ENCODE measurements at places on chromosomes 16 and 17.

GRCh38 chr16:73131156-73131862 lies 83.4 kb upstream of the ZFHX3 start:
- no peak for DNase-seq

- no peak for DNase-seq
Measured at GRCh38 chr16:23848958-23849357, 13.2 kb downstream of the PRKCB start.

DNA sequence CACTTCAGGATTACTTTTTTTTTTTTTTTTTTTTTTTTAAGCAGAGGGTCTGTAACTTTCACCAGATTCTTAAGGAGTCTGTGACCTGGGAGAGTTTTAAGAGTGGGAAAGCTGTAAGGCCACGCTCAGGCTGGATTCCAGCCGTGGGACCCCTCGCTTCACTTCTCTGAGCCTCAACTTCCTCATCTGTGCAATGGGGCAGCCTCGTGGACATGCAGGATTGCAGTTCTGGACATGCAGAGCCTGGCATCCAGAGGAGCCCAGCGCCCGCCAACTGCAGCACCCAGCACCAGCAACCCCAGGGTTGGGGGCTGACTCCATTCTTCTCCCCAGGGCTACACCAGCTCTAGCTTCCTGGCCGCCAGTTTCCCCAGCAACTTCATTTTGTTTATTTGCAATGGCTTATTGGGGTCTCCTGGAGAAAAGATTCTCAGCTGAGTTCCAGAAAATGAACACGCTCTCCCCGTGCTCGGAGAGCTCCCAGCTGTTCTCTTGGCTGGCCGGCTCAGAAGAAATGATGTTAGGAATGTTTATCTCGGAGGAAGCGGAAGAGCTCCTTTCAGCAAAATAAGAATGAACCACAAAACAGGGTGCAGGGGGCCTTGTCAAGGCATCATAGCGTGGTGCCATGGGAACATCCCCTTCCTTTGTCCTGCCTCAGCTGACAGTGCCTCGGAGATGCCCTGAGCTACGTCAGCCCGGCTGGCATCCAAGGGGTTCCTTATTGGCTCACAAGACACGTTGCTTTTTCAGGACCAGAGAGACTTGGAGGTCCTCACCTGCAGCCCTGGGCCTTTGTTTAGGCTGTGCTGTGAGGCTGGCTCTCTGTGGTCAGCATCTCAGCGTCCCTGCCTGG lies 22.9 kb upstream of the ZCCHC14 start:
- no peak for DNase-seq

GRCh38 chr17:3870871-3871306 lies 22.0 kb downstream of the CAMKK1 start:
- DNase-seq, result no peak

DNA sequence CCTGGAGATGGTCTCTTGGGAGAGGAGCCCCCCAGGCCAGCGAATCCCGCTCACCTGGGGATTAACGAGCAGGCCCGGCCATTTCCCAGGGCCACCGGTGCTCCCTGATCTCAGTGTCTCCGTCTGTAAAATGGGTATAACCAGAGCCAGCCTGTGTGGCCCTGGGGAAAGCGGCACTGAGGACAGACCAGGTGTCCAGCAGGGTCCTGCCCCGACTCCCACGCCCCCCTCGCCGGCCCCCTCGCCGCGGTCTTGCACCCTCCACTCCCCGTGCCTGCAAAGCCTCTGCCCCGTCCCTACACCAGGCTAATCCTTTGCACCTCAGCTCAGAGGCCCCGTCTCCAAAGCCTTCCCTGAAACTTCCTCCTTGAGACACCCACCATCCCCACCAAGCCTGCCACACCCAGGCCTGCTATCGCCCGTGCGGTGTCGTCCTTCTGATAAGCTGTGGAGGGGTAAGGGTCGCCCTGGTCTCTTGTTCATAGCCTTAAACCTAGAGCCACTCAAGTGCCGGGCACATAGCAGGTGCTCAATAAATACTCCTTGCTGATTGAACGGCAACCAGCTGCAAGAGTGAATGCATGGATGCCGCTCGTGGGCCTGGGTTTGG lies 259.1 kb downstream of the C16orf95 start:
- DNase-seq, result no peak

DNA sequence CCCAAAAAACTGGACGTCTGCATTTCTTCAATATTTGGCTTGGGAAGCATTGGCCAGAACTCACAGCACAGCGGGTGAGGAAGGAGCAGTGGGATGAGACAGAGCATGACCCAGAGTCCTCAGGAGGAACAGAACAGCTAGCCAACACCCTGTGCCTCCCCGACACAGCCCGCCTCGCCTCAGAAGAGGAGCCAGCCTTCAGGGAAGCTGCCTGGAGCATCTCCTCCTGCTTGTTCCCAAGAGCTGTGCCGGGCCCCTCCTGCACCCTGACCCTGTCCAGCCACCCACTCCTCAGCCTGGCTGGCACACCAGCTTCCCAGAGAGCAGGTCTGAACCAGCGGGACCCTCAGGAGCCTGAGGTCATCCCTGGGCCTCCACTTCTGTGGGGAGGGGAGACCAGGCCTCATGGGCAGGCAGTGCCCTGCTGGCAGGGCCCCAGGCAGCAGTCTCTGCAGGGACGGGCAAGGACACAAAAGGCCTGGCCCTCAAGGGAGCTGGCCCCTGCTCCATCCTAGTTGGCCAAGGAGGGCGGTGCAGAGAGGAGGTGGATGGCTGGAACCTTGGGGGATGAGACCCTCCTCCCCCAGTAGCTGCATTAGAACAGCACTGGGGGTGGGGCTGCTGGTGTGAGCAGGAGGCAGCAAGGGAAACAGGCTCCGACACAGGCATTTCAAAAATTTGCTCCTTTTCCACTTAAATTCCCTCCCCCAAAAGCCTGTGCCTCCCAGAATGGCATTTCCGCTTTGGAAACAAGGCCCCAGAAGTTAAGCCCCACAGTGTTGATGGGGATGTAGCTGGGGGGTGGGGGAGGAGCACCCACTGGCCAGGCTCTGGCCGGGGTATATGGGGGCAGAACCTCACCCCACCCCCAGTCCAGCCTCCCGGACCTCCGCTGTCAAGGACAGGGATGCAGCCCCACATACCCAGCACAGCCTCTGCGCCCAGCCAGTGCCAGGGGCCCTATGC lies 1.8 kb upstream of the BCAR1 start:
- no peak for DNase-seq

GRCh38 chr16:59067205-59067604 lies 333.1 kb upstream of the GOT2 start:
- no peak for DNase-seq

All from NCI-H2081 (cell line).